Psoas muscle (tissue), 8 donors: ENCODE measurements at places on chromosomes 12 and 14. TPM values are rescaled to one million over a fixed set of nuclear protein-coding genes. Genes with fewer than 3 reads are reported as not detected.

The KRT1 gene
- not detected for total RNA-seq

- H3K36me3 ChIP-seq: no peaks in the 10 kb centered on the region
- no peak overlapping the region for H3K4me3 ChIP-seq
- H3K27ac ChIP-seq: peak overlapping the region; percentile 24
Measured at GRCh38 chr12:3119756-3120601, 42.8 kb downstream of the TSPAN9 start.

DNA sequence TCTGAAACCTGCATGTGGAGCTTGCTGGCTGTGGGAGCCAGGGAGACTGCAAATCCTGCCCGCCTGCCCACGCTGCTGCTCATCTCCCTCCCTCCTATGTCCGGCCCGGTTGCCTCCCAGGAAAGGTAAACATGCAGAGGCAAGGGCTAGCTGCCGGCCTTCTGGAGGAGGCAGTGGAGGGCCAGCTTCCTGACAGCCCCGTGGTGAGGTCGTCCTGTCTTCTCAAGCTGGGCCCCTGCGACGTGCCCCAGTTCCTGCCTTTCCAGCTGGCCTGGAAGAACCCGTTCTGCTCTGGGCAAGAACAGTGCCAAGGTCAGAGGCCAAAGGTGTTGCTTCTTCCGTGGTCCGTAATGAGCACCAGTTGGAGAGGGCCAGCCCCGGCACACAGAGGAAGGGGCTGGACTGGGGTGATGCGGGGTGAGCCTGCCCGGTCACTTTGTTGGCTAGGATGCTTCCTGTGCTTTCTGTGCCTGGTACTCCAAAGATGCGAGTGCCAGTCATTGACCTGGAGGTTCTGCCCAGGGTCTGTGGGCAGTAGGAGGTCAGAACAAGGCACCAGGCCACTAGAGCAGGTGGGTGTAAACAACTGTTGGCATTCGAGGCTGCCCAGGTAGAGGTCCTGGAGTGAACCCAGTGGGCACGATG lies 25.3 kb downstream of the TPCN1 start:
- H3K36me3 ChIP-seq: peaks cover 9% of the 10 kb centered on the region
- H3K27me3 ChIP-seq: no peaks in the 10 kb centered on the region
- H3K27ac ChIP-seq: peak overlapping the region; percentile 95

DNA sequence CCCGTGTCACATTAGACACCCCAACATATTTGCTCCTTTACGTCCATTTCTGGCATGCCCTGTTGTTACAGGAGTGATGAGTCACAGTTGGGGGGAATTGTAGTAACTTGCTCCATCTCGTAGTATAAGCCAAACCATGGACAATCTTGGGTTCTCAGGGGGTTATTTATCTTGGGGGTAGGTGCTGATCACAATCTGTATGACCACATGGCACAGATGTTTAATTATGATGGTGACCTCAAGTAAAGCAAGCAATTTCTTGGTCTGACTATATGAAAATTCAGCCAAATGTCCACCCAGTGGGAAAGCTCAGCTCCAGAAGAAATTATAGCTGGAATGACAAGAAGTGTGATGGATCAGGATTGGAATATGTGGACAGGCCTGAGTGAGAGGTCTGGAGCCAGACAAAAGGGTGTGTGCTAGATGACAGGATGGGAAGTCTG lies 32.1 kb upstream of the STON2 start:
- no peaks in the 10 kb centered on the region for H3K36me3 ChIP-seq
- H3K27ac ChIP-seq: no peak overlapping the region
- peaks cover 47% of the 10 kb centered on the region for H3K4me1 ChIP-seq
- DNase-seq: no peak
- H3K27me3 ChIP-seq: no peaks in the 10 kb centered on the region
- no peak overlapping the region for H3K4me3 ChIP-seq

DNA sequence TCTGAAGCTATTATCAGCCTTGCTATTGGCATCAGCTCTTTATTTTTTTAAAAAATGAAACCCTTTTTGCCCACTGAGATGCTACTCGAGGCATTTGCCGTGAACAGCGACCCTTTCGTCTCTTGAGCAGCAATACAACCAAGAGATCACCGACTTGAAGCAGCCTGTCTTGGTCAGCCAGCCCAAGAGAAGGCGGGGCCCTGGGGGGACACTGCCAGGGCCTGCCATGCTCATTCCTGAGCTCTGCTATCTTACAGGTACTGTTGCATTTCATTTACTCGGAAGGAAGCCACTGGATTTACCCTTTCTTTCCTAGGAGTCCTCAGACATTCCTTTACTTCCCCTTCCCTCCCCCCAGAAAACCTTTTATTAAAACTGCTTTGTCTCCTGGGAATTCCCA lies 16.7 kb downstream of the PIWIL1 start:
- H3K4me3 ChIP-seq: no peak overlapping the region
- no peak overlapping the region for H3K27ac ChIP-seq
- peaks cover 4% of the 10 kb centered on the region for H3K27me3 ChIP-seq
- H3K4me1 ChIP-seq: no peaks in the 10 kb centered on the region
